ENCODE measurements at places on chromosomes 12 and 14.

DNA sequence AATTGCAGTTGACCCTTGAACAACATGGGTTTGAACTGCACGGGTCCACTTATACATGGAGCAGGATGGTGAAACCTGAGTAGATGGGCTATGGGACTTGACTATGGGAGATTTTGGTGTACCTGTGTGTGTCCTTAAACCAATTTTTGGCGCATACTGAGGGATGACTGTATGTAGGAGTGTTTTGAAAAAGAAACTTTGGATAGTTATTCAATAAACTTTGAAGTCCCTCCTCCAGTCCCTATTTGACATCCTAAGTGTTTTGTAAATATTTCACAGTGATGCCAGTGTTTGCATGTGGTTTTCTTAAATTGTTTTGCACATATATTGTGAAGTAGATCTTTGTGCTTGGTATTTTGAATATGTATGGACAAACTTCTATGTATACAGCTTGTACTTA, 12.4 kb downstream of the KTN1 start:
- no peak for DNase-seq

DNA sequence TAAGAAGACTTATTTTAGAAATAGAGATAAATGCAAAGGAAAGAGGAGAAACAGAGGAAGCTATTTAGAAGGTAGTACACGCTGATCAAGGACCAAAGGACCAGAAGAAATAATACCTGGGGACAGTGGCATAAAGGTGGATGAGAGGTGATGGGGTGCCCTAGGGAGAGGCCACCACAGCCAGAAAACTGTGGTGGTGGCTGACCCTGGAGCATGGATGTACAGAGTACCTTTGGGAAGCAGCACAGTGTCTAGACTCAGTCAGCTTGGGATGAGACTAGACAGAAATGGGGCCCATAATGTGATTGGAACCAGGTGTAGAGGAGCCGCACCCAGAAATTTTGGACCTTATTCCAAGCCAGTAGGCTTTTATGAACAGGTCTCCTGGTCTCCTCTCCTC, 17.2 kb downstream of the RASSF8 start:
- no peak for DNase-seq

GRCh38 chr12:102095677-102096263, 24.1 kb downstream of the NUP37 start:
- no peak for DNase-seq

- DNase-seq: no peak
Measured at GRCh38 chr12:105418229-105418628, 87.7 kb downstream of the C12orf75 start.

DNA sequence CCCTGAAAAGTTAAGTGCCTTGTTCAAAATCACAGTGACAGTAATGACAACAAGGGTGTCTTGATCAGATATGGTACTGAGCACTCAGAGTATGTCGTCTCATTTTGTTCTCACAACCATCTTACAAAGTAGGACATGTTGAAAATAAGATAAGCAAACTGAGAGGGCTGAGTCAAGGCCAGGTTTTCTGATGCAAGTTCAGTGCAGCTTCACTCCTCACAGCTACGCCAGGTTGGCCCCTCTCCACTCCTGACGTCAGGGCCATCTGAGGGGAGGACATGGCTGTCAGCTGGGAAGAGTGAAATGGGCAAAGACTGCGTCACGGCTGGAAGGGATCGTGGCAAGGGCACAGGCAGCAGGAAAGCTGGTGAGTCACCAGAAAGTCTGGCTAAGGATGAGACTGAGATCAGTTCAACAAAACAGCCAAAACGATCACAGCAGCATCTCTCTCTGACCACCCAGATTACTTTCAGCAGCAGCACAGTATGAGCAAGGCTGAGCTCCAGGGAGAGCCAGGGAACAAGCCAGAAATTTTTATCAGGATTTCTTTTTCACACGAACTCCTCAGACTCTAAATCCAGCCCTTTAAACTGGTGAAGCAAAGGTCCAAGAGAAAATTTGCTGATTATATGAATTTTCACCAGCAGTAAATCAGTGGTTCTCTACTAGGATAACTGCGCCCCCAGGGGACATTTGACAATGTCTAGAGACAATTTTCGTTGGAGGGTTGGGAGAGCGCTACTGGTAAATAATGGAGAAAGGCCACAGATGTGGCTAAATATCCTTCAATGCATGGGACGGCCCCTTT, 297.9 kb upstream of the AMIGO2 start:
- DNase-seq: no peak

DNA sequence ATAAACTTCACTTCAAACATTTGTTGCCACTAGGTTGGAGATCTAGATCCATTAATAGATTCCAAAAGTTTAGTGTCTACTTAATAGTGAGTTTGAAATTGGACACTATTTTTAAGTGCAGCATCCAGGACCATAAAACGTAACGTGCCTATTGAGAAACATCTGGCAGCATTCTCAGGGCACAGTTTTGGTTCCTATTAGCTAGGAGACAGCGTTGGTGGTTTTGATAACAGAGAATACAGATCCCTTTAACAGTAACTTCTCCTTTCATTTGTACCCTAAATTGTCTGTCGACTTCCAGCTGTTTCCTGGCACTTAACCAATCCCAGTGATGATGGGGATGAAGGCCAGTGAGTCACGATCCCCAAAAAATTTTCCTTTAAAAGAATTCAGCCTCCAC, 25.8 kb downstream of the KCNK10 start:
- DNase-seq: no peak

Data from activated T-cell treated with anti-CD3 and anti-CD28 coated beads for 4 hours (primary cell).